ENCODE measurements at places on chromosomes 6 and 20.

- no peak for DNase-seq
Observed at GRCh38 chr20:51553897-51554486, 11.5 kb upstream of the NFATC2 start.

DNA sequence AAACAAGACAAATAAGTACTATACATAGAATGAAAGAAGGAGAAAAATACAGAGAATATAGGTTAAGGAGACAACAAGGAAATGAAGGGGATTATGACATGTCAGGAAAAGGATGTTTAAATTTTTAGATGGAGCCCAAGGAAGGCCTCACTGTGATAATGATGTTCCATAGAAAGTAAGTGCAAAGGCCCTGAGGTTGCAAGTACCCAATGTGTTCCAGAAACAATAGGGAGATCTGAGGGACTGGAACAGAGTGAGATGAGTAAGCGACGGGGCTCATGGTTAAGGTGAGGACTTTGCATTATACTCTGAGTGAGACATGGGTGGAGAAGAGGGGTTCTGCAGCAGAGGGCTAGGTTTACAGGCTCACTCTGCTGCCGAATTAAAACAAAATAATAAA is 122.8 kb upstream of the BCLAF1 start:
- no peak for DNase-seq

- DNase-seq: no peak
Observed at GRCh38 chr6:53361549-53362031, 12.8 kb upstream of the ELOVL5 start.

DNA sequence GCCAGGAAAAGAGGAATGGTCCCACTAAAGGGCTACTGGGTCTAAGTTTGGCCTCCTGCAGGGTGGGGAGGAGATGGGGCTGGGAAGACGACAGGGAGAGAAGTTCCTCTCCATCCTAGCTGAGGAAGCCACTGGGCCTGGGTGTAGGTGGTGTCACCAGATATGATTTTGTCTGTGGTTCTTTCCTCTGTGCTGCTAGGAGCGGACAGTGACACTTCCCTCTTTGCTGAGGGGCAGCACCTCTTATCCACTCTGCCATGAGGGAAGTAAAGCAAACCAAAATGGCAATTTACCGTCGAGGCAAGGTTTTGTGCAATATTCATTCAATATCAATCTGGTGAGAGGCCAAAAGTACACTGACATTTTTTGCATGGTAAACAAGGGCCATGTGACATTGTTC is 33.0 kb upstream of the NR2E1 start:
- DNase-seq: no peak

DNA sequence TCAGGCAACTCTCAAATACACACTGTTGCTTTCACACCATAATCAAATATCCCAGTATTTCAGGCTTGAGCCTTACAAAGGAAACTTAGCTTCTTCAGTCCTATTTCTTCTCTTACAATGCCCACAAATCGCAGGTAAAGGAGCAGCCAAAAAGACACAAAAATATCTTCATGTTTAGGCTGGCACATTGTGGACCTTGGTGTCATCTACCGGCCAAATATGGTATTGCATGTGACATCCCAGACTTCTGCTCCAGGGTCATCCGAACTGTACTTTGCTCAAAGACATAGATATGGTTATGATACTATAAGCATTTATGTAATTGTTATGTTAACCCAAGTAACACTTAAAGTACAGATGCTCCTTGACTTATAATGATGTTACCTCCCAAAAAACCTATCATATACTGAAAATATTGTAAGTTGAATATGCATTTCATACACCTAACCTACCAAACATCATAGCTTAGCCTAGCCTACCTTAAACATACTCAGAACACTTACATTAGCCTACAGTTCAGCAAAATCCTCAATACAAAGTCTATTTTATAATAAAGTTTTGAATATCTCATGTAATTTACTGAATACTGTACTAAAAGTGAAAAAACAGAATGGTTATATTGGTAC is 4.6 kb downstream of the OR2H2 start:
- DNase-seq: peak; percentile 57

DNA sequence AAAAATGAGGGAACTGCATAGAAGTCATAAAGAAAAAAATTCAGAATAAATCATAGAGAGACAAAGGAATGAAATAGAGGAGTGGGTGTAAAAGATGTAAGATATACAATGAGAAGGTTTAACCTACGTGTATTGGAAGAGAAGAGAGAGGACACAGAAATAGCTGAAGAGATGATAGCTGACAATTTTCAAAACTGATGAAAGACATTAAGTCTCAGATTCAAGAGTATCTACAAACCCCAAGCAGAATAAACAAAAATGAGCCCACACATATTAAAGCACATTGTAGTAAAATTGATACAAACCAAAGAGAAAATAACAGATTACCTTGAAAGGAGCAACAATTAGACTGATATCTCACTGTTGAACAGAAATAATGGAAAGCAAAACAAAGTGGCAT is 143.3 kb upstream of the PRND start:
- no peak for DNase-seq

DNA sequence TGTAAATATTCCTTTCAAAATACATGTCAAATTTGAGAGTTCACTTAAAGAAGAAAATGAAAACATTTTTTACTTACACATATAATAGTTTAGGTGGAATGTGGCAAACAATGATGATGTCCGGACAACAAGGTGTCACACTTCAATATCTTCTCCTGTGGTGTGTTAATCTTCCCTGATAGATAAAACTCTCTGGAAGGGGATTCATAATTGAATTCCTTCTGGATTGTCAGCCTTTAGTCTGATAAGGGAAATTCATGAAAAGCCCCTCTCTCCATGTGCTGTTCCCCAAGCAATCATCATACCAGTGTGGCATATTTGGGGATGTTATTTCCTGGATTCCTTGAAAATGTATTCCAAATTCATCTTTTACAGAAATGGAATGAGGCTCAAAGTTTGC is 971 bp upstream of the SERINC3 start:
- no peak for DNase-seq

DNA sequence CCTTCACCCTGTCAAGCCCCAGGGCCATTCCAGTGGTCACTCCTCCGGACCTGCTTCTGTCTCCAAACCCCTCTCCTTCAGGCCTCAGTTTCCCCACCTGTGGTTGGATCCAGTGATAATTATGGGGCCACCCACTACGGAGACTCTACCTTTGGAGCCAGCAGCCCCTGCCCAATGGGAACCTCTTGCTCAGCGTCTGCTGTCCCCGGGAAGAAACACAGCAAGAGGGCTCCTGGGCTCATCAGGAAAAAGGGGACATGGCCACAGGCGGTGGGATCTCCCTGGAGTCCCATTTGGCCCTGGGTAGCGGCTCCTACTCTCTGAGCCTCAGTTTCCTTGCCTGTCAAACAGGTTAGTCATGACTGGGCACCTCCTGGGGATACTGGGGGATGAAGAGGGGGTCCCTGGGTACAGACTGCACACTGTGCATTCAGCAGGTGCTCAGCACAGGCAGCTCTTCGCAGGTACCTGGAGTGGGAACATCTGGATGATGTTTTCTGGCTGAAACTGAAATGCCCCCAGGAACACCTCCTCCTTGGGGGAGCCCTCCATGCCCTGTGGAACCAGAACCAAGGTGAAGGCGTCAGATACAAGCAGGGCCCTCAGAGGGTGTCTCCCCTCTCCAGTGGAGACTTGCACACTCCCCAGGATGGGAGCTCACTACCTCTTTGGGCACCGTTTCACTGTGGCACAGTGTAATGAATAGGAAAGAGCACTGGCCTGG is 19.4 kb downstream of the SUN5 start:
- DNase-seq: no peak

Measured in midbrain (tissue), 1 donor.